ENCODE measurements at places on chromosomes 13 and 19.

- DNase-seq: no peak
Measured at GRCh38 chr13:73967397-73968165, 166.6 kb downstream of the KLF12 start.

DNA sequence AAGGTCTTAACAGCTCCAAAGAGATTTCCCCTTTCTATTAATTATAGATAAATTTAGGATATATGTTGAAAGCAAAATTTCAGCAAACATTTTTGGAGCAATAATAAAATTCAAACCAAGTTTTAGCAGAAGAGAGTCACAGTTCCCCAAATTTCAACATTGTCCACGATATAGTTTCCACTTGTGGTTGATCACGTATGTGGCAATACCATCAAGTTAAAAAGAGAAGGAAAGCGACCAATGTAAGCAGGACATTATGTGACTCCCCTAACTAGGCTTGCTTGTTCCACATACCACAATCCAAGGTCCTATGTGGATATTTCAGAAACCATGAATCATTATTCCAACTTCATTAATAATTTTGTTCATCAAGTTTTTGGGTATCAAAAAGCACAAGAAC lies 52.8 kb downstream of the ELF1 start:
- DNase-seq: no peak

DNA sequence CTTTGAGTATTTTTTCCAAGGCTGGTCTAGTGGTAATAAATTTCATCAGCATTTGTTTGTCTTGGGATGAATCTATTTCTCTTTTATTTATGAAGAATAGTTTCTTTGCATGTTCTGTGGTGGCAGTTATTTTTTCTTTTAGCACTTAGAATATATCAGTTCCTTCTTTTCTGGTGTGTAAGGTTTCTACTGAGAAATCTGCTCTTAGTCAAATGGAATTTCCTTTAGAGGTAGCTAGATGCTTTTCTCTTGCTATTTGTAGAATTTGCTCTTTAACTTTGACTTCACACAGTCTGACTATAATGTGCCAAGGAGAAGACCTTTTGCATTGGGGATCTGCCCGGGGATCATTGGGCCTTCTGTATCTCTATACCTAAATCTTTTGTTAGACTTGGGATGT lies 4.1 kb upstream of the SIGLEC6 start:
- DNase-seq: no peak

DNA sequence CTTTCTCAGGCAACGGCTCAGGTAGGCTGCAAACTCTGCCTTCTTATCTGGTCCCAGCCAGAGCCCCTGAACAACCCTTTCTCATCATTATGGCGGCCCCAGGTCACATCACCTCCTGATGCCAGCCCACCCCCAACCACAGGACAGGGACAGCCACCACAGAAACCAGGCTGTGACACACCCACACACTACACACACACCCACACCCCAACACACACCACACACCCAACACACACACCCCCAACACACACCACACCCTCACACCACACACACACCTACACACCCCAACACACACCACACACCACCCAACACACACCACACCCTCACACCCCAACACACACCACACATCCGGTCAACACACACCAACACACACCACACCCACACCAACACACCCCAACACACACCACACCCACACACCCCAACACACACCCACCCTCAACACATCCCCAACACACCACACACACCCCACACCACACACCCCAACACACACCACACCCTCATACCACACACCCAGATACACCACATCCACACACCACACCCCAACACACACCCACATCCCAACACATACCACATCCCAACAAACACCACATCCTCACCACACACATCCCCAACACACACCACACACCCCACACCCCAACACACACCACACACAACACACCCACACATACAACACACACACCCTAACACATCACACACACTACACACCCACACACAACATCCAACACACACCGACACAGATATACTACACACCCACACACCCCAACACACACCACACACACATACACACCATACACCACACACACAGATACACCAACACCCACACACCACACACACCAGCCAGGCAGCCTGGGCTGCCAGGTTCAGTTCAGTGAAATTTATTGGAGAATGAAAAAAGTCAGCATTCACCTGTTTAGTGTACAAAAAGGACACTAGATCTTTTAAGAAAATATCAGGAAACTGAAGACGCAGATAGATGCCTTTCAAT lies 4.2 kb upstream of the ISYNA1 start:
- DNase-seq: no peak

- DNase-seq: no peak
Measured at GRCh38 chr13:40377783-40378182, 288.7 kb downstream of the FOXO1 start.

- no peak for DNase-seq
Measured at GRCh38 chr13:50196118-50196517, 180.9 kb downstream of the KCNRG start.

DNA sequence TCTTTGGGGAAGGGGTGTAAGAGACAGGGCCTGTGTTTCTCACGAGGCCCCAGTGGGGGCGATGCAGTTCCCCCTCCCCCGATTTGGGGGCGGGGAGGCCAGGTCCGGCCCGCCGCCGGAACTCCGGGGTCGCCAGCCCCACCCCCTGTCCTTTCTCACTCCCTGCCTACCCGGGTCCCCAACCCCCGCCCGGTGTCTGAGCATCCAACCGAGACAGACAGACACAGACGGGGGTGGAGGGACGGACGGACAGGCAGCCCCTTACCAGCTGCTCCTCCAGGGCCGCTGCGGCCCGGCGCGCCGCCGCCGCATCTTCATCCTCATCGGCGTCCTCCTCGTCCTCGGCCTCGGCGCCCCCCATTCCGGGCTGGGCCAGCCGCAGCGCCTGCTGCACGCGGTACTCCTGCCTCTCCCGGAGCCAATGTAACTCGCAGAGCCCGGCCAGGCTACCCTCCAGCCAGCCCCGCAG lies 397 bp downstream of the DACT3 start:
- DNase-seq: no peak

GRCh38 chr19:2469102-2469914 lies 6.6 kb upstream of the GADD45B start:
- DNase-seq: no peak

GRCh38 chr13:77459592-77459991 lies 75.9 kb upstream of the SCEL start:
- no peak for DNase-seq

DNA sequence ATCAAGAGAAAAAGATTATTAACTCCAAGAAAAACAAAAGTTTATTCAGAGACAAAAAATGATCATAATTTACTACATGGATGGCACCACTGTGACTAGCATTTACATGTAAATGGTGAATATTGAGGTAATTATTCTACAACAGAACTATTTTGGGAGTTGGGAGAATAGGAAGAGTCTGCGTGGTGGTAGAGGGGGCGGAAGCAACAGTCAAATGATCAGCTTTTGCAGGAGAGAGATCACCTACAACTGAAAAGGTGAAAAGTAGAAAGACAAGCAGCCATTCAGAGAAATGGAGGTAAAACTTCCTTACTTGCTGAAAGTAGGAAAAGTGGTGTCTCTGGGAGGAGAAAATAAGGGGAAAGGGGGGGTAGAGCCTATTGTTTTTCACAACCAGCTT lies 62.8 kb upstream of the SACS start:
- no peak for DNase-seq

DNA sequence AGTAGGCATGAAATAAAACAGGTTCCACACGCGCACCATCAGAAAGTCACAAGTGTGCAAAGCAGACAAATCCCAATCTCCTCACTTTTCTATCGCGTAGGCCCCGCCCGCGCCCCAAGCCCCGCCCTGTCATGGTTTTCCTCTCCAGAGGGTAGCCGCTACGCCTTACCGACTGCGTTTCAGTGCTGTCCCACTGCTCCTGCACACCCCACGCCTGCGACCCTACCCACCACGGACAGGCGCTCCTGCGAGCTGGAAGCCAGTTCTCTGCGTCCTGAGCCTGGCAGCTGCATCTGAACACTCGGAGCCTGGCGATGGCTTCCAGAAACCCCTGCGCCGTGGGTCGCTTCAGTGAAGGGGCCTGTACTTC lies 379 bp upstream of the ZNF470 start:
- DNase-seq: peak; percentile 10

- no peak for DNase-seq
Measured at GRCh38 chr13:35891507-35892441, 239.4 kb downstream of the DCLK1 start.

DNA sequence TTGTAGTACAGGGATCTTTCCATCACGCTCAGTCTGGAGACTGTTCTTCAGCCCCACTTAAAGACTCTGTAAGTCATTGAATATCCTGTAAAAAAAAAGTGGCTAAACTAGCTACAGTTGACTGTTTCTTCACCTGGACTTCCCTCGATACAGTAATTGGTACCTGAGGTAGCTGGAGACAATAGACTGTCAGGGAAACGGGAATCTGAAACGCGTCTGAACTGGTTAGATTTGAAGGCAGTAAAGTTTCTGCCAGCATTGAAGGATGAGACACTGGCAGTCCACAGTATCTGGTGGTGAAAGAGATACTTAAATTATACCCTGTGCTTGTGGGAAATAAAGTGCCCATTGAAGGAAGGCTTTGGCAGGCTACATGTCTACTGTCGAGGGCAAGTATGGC lies 550.5 kb downstream of the IRS2 start:
- no peak for DNase-seq

DNA sequence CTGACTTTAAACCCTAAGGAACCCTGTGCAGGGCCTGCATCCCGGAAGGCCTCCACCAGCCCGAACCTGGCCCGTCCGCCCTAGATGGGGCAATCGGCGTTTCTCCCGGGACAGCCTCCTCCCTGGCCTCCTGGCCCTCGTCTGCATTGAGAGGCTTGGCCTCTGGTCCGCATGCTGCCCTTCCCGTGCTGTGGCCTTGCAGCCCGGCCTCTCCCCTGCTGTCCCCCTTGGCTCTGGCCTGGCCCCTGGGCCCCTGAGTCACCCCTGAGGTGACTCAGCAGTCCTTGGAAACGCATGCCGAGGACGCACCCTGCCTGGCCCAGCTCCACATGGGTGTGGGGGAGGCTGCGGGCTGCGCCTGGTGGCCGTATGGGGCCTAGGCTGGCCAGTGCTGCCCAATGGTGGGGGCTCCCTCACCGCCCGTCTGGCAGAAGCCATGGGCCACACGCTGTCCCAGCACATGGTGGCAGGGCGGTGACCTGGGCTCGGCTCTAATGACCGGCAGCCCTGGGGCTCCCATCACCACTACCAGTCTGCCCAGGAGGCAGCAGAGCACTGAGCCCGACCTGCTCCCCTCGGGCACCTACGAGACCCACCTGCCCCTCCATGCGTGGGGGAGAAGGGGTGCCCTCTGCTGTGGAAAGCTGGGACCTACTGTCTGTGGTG lies 25.7 kb downstream of the SH3GL1 start:
- DNase-seq: no peak

GRCh38 chr19:14510311-14511228 lies 7.6 kb downstream of the DNAJB1 start:
- DNase-seq: no peak

- DNase-seq: no peak
Measured at GRCh38 chr13:113792886-113793717, 34.1 kb downstream of the TMEM255B start.

DNA sequence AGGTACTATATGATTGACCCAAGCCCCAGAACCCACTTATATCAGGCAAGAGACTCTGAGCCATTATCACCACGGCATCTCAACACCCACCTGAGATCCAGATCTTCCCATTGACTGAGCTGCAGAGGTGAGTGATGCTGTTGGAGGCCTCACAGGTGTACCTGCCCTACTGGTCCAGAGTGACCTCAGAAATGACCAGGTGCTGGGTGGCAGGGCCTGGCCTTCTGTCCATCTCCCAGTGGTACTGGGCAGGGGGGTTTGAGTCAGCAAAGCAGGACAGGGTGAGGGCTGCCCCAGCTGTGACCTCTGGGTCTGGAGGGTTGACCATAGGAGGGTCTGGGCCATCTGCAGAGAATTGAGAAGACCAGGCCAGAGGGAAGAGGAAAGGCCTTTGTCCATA lies 13.2 kb upstream of the CEACAM20 start:
- no peak for DNase-seq

DNA sequence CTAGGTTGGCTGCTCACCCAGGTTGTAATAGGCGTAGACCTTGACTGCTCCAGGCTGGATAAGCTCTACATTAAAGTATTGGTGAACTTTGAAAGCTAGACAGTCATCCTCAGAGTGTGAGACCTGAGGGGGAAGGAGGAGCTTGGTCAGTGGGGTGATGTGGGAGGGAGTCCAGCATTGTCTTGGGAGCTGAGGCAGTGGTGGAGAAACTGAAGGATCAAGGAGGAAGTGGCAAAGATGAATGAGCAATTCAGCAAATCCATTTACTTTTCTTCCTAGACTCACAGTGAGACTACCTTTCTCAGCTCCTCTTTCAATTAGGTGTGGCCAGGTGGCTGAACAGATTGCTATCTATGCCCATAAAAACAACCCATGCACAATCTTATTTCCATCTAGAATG lies 10.2 kb upstream of the TNFSF14 start:
- DNase-seq: no peak

- DNase-seq: no peak
Measured at GRCh38 chr19:18439025-18439909, 1.3 kb upstream of the ISYNA1 start.

DNA sequence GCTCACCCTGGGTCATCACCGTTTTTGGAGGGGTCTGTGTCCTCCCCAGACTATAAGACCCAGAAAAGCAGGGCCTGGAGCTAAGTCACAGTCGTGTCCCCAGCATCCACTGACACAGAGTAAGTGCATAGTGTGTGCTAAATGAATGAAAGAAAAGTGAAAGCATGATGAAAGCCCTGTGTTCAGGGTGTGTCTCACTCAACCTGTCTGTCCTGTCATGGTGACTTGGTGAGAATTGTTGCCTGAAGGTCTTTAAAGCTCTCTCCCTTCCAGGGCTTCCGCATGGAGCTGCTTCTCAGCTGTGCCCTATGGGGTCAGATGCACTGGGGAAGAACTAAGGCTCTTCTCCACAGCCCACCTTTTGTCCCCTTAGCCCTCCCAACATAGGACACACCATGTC lies 20.5 kb upstream of the IGFL1 start:
- DNase-seq: no peak

DNA sequence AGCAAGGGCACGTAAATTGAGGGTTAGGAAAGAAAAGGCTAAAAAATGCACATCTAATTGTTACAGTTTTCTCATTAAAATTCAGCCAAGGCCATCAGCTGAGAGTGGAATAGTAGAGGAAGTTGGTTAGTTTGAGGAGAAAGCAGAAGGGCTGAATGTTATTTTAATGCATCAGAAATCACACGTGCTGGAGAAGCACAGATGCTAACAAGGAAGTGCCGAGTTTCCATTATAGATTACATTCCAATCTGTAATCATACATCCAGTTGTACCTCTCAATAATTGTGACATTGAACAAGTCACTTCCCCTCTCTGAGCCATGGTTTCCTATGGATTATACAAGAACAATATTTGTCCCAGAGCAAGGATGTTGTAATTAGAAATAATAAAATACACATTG lies 25.1 kb downstream of the FPR3 start:
- DNase-seq: no peak

- no peak for DNase-seq
Measured at GRCh38 chr13:74110053-74110452, 24.2 kb downstream of the KLF12 start.

- DNase-seq: no peak
Measured at GRCh38 chr19:53704011-53704410, 72.2 kb downstream of the DPRX start.

- no peak for DNase-seq
Measured at GRCh38 chr19:2633693-2634075, 68.8 kb downstream of the GNG7 start.

- DNase-seq: peak; percentile 31
Measured at GRCh38 chr19:46954993-46955812, 64.4 kb upstream of the NPAS1 start.
